Mucosa of descending colon (tissue), 3 donors: ENCODE measurements at places on chromosomes 11 and 22. TPM values are rescaled to one million over a fixed set of nuclear protein-coding genes. Genes with fewer than 3 reads are reported as not detected.
A peak's percentile ranks its signal among the peaks of the same experiment; 100 is the strongest.

Gene UBASH3B
- 5.9 TPM for total RNA-seq

Gene UBTFL1
- not detected for total RNA-seq

GRCh38 chr22:34797826-34798225 is 268.1 kb upstream of the ISX start:
- DNase-seq = no peak

DNA sequence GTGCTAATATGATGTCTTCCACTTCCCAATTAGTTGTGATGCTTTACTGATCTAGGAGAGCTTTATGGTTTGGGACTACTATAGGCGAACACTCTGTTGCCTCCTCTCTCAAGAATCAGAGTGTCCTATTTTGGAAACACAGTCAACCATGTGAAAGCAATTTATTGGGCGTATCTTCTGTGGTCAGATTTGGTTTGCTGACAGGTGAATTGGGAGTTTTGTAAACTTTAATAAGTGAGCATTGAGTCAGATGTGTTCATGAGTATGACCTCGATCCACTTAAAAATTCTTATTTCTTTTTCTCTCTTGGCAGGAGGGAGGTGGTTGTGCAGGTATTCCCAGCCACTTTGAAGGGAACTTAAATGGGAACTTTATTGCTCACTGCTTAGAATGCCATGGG is 4.4 kb downstream of the CAT start:
- no peak for DNase-seq

Gene NAALADL1
- 57.7 TPM for total RNA-seq

- DNase-seq = peak; percentile 70
Observed at GRCh38 chr11:113401718-113402117, 14.1 kb downstream of the ANKK1 start.

DNA sequence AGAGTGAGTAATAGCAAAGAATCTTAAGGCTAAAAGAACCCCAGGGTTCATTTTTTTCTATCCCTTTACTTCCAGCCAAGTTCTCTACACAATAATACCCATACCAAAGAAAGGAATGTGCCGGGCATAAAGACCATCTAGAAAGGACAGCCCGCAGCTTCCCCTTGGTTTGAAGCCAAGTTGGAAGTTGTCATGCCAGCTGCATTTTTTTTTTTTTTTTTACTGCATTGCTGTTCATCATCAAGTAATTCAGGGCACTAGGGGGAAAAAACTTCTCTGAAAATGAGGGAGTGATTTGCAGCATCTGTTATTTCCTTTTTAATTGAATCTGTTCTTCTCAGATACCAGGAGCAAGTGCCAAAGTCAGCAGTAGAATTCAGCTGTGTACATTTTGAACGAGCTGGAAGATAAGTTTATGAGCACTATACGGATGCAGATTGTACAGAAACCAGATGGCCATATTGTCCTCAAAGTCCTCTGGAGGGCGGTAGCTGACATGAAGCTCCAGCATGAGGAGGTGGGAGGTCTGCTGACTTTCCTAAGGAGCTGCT is 56.4 kb downstream of the UBASH3B start:
- DNase-seq = no peak

Gene FAM180B
- total RNA-seq = not detected

- DNase-seq = no peak
Observed at GRCh38 chr11:81342966-81343365, 1390.7 kb downstream of the FAM181B start.

Gene CALCB
- total RNA-seq = 1.6 TPM

Gene PKP3
- 143 TPM for total RNA-seq

DNA sequence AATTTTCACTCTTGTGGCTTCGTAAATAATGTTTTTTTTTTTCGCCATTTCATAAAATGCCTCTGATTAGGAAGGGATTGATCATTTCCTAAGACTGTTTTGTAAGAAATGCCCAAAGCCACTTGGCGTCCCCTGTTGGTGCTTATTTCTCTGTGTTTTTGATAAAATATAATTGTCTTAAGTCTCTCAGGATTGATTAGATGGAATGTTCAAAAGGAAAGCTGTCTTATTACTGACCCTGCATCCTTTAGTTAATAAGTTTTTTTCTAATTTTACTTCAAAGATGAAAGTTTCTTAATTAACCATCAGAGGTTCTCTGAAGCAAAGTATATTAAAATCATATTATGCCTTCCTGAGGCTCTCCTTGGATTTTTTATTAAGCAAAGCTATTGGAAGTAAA is 624.3 kb upstream of the TENM4 start:
- DNase-seq = no peak

Gene NXPE4
- 283 TPM for total RNA-seq

DNA sequence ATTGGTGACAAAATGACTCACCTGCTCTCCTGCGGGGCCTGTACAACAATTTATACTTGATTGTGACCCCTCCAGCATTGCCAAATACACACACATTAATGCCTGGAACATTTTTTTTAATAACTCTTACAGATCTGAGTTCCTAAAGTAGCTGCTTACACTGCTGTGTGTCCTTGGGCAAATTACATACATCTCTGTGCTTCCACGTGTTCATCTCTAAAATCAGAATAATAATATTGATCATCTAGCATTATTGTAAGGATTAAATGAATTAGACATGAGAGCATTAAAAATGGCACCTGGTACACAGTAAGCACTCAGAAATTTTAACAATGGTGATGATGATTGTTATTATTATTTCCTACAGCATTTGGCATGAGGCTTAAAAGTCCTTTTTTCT is 21.5 kb upstream of the WT1 start:
- no peak for DNase-seq

Gene IGLL1
- not detected for total RNA-seq

Gene OR56A1
- total RNA-seq = 0.03 TPM

Gene OR51B6
- total RNA-seq = not detected

GRCh38 chr11:14334893-14335292 is 24.1 kb downstream of the RRAS2 start:
- no peak for DNase-seq

DNA sequence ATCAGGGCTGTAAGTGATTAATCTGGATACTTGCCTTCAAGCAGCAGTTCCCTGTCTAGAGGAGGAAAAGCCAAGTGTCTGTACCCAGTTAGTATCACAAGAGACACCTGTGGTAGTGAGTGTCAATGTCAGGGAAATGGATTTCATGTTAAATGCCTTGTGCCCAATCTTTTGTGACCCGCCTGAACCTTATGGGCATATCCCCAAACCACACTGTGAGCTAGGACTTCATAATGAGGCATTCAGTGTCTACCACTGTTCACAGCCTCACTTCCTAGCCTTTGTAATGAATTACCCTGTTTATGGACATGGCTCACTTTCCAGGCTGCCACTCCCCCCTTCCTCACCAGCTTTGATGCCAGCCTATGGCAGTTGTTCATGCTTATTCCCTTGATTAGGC is 125.1 kb downstream of the TRIM44 start:
- no peak for DNase-seq

- no peak for DNase-seq
Observed at GRCh38 chr22:49803737-49804375, 23.8 kb downstream of the BRD1 start.

- DNase-seq = no peak
Observed at GRCh38 chr11:20046416-20046815, 113.9 kb downstream of the DBX1 start.

DNA sequence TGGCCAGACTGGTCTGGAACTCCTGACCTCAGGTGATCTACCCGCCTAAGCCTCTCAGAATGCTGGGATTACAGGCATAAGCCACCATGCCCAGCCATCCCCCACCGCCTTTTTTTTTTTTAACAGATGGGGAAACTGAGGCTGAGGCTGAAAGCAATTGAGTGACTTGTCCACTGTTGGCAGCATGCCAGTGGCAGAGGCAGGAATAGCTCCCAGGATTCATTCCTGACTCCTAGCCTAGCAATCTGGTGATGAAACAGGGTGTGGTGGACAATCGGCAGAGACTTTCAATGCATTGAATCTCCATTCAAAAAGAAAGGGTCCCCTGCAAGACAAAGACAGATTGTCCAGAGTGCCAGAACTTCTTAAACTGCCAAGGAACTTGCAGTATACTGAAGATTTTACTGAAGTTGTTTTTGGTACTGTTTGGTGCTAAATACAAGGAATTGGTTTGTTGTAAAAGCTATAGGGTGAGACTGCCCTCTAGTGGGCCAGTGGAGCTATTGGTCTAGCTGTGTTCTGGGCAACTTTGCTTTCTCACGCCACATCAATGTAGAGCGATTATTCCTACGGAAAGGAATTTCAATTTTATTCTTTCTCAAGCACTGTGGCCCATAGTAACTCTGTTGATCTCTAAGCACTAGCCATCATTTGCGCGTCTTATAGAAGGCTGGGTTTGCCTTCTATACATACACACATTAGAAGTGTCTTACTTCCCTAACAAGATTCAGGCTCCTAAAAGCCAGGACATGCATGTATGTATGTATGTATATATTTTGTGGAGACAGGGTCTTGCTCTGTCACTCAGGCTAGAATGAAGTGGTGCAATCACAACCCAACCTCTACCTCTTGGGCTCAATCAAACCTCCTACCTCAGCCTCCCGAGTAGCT is 21.0 kb downstream of the C22orf31 start:
- DNase-seq = no peak

DNA sequence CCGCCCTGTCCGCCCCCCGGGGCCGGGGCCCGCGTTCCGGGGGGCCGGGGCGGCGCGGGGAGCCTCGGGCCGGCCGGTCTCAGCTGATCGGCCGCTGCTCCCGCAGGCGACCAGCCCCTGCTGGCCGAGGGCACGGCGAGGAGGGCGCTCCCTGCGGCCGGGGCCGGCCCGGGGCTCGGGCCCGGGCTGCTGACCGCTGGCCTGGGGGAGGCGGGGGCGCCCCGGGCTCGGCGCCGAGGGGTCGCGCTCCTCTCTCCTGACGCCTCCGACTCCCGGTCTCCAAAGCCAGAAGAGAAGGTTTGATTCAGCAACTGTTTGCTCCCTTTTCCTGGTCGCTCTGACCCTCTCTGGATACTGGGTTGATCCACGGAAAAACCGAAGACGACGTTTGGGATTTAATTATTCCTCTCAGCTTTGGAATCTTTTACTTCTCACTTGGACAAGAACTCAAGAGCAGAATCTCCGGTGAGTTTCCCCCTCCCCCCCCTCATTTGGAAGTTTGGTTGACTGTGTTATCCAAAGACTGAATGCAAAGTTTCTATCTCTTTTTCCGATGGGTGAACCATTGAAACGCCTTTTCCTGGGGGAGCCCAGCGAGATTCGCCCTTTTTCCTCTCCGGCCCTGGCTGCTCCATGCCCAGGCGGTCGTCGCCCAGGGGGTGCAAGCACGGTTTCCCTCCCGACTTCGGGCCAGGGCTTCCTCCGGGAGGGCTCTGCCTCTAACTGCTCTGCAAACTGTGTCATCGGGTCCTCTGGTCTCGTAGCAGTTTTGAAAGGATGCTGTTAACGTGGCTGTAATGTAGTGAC is 725 bp downstream of the KDM2A start:
- peak; percentile 55 for DNase-seq

Gene ASCL2
- 2.6 TPM for total RNA-seq

Gene ASCL3
- not detected for total RNA-seq

- no peak for DNase-seq
Observed at GRCh38 chr22:27795053-27795452, 6.5 kb downstream of the MN1 start.

- no peak for DNase-seq
Observed at GRCh38 chr22:26891429-26891828, 234.0 kb downstream of the MIAT start.

Gene MUC2
- total RNA-seq = 379 TPM

Gene XNDC1N
- total RNA-seq = 12.7 TPM

GRCh38 chr11:132712466-132712865 is 819.8 kb downstream of the OPCML start:
- DNase-seq = no peak

DNA sequence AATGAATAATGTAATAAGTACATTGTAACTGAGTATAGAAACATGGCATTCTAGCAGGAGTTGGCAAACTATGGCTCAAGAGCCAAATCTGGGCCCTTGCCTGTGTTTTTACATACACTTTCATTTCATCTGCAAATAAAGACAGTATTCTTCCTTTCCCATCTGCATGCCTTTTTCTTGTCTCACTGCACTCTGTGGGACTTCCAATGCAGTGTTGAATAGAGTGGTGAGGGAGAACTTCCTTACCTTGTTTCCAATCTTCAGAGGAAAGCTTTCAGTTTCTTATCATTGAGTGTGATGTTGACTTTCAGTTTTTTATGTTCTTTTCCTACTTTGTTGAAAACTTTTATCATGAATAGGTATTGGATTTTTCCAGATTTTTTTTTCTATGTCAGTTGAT is 82.1 kb downstream of the USP47 start:
- no peak for DNase-seq

- DNase-seq = no peak
Observed at GRCh38 chr22:27311698-27312550, 489.6 kb downstream of the MN1 start.

- DNase-seq = peak; percentile 43
Observed at GRCh38 chr11:15327786-15328231, 213.1 kb downstream of the INSC start.

DNA sequence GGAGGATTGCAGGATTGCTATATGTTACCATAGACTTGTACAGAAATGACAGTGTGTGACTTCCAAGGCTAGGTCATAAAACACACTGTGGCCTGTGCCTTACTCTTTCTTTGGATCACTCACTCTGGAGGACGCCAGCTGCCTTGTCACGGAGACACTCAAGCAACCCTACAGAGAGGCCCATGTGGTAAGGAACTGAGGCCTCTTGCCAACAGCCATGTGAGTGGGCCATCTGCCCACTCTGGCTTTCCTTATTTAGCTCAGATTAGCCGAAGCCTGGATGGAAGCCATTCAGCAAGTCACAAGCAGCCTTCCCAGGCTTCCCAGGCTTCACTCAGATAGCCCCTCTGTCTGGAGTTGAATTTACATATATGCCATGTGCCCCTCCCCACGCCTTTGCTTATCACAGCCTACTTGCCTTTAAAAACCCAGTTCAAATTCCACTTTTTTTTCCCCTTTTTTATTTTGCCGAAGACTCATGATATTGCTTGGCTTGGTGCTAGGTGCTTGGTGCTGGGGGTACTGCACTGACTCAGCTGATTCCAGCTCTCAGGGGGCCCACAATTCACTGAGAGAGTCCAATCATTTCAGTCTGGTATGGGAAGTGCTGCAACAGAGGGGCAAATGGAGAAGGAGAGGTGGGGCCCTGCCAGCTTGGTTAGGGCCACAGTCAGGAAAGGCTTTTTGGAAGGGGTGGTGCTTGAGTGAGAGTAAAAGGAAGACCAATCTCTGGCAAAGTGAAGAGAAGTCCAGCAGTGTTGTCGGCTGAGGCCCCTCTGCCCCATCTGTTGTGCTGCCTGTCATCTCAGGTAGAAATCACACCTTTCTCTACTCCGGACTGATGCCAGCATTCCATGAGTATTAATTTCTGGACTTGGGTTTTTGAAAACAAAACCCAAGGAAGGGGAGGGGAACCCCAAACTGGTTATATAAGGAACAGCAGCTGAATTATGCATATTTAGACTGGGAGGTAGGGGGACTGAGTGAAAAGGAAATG is 14.5 kb upstream of the P4HA3 start:
- peak; percentile 66 for DNase-seq

Gene GRM5
- not detected for total RNA-seq

DNA sequence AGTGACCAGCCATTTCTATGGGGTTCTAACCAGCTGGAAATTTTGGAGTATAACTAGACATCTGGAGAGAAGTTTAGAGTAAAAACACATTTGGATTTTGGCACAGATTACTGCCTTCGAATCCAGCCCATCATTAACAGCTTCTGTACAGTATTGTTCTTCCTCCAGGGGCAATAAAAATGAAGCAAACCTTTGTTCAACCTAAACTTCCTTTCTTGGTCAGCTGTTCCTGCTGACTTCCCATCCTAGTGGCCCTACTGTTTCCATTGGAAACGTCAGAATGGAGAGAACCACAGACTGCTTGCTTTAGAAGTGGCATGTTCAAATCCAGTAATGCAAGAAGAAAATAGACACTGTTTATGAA is 203.7 kb upstream of the MTMR2 start:
- no peak for DNase-seq

- no peak for DNase-seq
Observed at GRCh38 chr22:23184764-23185113, 4.4 kb downstream of the BCR start.
